ENCODE measurements at places on chromosomes 11 and 22.

DNA sequence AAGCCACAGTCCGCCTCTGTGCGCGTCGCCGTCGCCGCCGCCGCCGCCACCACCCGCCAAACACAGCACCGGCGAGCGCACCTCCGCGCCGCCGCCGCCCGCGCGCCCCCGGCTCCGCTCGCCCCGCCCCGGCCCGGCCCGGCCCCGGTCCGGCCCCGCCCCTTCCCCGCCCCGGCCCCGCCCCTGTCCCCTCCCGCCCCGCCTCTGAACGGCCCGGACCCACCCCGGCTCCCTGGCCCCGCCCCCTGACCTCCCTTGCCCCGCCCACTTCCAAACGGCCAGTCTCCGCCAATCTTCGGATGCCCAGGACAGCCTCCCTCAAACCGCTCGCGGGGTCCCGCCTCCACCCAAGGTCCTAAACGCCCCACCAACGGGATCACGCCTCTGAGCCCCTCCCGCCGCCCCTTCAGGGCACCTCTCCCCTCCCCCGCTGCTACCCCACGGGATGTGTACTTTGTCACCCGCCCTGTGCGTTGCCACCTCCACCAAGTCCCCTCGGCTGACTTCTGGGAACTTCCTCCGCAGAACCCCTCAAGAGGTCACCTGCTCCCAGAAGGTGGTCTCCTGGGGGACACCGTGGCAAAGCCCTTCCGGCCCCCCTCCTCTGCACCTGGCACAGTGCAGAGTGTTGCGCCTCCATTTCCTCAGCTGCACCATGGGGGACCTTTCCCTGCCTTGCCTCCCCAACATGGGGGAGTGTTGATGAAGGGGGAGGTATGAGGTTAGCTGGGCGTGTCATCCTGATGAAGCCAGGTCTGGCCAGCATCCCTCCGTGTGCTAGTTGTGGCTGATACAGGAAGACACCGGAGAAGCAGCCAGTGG lies at the start of gene KIAA0930:
TSS of gene KIAA0930 (minus strand) at position 85 of the 822 bp plus-strand sequence. CDS start 191 bp downstream, outside the sequence.
- peak; percentile 21 for DNase-seq

DNA sequence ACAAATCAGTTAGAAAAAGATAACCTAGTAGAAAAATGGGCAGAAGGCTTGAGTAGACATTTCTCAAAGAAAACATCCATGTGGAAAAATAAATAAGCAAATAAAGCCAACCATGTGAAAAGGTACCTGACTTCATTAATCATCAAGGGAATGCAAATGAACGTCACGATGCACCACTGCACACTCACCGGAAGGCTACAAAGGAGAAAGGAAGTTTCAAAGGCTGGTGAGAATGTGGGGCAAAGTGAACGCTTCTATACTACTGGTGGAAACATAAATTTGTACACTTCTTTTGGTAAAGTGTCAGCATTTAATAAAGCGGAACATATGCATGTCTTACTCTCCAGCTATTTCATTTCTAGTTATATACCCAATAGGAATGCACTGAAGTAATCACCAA lies 166.8 kb downstream of the CSNK2A3 start:
- DNase-seq, result no peak

- DNase-seq, result peak; percentile 92
Measured at GRCh38 chr11:61695917-61696316, 15.7 kb downstream of the DAGLA start.

- no peak for DNase-seq
Measured at GRCh38 chr11:25943777-25944661, 387.9 kb upstream of the ANO3 start.

Data from A172 (cell line).